Brain (organoid and tissue), 16 donors: ENCODE measurements at places on chromosomes 1 and 21.

GRCh38 chr1:77977989-77978292, 931 bp downstream of the FUBP1 start:
- DNase-seq, result no peak

DNA sequence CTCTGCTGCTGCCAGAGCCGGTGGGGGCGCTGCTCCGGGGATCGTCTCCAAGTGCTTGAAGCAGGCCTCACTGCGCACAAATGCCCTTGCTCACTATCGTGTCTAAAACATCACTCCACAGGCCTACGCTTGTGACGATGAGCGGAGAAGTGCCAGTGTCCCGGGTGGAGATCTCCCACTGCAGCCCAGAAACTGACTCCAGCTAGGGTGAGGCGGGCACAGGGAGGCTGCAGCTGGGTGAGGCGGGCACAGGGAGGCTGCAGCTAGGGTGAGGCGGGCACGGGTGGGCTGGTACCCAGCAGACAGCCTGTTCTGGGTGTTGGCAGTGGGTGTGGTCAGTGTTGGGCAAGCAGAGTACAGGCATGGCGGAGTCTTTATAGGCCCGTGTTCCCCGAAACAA, 22.7 kb upstream of the PDXK start:
- DNase-seq, result no peak

DNA sequence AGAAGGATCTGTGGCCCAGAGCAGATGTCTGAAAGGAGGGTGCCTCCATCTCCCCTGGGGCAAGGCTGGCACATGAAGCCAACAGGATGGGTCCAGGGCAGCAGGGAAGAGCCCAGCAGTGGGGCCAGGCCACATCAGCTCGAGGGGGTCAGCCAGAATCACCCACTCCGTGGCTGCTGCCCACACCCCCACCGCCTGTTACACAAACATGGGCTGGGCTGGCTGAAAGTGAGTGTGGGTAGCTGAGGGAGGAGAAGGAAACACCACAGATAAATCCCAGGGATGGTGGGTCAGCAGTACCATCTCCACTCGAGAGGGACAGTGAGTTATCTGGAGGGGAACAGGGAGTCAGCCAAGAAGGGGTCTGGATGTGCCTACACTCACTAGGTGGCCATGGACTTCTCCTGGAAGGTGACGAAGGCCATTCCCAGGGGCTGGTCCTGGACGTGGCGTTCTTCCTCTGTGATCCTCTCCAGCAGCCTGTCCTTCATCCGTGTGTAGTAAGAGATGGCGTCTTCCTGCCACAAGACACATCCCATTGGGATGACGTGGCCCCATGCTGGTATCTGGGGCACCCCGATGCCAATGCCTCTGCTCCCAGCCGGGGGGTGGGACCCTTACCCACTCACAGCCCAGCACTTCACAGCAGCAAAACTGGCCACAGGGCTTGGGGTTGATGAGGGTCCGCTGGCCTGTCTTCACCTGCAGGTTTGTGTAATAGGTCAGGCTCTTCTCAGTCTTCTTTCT, 20.2 kb downstream of the TMEM63A start:
- no peak for DNase-seq

- DNase-seq, result no peak
Observed at GRCh38 chr1:118947003-118947765, 41.0 kb downstream of the TBX15 start.

DNA sequence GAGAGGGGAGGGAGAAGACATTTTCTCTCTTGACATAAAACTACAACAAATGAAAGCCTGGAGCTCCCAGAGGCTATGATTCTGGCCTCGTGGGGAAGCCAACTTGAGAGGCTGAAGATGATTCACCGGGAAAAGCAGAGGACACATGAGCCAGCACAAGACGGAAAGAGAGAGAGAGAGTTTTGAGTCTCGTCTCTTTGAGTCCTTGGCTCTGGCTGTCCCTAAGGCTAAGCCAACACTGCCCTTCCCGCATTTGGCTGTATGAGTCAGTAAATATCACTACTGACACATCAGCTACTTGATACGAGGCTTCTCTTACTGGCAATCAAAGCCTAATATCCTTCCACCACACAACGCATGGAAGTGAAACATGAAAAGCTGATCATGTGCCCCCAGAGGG, 95.5 kb downstream of the GRIK3 start:
- no peak for DNase-seq

DNA sequence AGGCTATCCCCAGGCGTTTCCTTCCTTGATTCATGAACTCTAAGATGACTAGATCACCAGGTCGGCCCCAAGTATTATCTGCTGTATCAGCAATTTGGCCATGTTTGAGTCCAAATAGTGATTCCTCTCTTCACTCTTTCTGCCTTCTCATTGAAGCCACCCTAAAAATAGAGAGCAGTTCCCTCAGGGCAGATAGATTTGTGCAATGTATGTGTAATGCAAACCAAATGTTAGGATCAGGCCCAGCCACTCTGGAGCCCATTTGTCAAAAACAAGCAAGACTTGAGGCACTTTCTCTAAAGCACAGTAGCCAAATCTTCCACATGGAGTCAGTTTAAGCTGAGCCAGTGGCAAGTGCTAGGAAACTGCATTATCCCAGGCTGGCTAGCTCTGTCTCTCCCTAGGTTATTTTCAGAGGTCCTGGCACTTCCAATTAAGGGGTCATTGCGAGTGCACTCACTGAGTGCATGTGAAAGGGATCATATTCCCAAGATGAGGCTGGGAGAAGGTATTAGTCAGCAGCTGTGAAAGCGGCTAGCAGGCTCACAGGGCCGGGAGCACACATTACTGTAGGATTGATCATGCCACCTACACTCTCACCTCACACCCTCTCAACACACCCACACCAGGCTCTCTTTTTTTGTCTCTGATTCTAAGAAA, 97.9 kb upstream of the RAB3GAP2 start:
- no peak for DNase-seq

DNA sequence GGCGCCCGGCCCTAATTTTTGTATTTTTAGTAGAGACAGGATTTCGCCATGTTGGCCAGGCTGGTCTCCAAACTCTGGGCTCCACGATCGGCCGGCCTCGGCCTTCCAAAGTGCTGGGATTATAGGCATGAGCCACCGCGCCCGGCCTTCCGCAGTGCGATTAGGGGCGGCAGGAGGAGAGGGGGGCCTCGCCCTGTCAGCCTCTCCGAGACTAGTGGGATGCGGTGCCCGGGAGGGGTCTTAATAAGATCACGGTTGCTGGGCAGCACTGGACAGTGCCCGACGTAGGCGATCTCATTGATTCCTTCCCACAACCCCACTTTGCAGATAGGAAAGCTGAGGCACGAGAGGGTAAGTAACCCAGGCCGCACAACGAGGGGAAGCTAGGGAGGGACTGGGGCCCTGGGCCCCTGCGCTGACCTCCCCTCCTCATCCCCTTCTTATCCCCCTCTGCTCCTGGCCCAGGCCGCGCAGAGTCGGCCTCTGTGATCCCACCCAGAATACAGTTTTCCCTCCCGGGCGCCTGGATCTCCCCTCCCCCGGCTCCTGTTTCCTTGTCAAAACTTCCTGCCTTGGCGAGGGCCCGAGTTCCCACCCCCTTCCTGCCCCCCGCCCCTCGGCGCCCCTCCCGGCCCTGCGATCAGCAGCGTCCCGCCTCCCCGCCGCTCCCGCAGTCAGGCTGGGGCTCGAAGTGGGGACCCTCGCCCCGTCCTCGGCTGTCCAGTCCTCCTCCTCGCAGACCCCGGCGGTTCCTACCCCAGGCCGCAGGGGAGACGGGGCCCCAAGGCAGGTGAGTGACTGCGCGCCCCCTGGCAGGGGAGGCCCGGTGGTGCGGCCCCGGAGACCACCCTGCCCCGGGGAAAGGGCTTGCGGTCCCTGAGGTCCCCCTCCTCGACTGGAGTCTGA, at the start of gene PEAR1:
Gene PEAR1, plus strand, starts transcription at position 671 of the 906 bp plus-strand sequence. CDS start 10,209 bp downstream, outside the sequence.
- DNase-seq, result no peak

DNA sequence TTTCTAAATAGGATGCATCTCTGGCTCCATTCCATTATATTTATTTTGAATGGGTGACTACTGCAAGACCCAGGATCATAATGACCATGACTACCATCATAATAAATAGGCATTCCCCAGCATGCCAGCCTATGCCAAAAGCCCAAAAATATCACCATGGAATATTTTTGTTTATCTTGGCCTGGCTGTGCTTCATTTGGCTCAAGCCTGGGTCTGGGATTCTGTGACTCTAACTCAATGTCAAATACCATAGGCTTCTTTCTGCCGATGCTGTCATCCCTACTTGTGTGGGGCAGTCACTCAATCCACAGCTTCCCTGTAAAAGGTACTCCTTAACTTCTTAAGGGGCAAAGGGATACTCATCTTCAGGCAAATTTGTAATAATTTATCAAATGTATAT, 66.6 kb downstream of the DIRAS3 start:
- DNase-seq, result no peak

GRCh38 chr1:223847781-223848345, 2.1 kb upstream of the TP53BP2 start:
- no peak for DNase-seq

- no peak for DNase-seq
Observed at GRCh38 chr21:45869121-45870007, 112.2 kb upstream of the COL6A1 start.

- DNase-seq, result peak; percentile 96
Observed at GRCh38 chr1:6246497-6247467, 2.8 kb downstream of the HES3 start.

- DNase-seq, result no peak
Observed at GRCh38 chr1:91057784-91058183, 35.9 kb upstream of the ZNF644 start.

DNA sequence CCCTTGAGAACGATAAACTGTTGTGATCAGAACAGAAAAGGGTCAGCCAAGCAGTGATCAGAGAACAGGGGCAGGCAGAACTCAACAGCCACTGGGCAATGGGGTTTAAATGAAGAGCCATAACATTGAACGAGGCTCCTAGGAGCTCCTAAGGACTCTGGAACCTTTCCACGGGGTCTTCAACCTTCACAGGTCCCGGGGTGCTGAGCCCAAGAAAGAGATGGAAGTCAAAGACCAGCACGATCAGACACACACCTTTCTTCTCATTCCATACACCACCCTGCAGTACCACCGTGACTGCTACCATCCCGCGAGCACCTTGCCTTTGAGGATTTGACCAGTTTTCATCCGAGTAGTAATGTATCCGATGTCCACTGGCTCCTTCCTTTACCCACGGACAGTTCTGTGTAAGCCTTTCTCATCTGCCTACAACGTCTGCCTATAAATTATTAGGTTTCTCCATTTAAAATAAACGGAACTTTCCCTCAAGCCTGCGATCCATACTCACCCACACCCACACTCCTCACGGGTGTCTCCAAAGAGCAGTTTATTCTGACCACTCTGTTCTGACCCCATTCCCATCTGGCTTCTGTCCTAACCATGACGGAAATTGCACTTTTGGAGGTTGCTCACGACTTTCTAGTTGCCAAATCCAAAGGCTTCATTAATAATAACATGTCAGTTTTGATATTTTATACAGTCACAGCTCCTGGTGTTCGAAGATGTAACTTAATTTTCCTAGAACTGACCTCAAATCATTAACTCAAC, 16.8 kb upstream of the HHAT start:
- DNase-seq, result no peak

DNA sequence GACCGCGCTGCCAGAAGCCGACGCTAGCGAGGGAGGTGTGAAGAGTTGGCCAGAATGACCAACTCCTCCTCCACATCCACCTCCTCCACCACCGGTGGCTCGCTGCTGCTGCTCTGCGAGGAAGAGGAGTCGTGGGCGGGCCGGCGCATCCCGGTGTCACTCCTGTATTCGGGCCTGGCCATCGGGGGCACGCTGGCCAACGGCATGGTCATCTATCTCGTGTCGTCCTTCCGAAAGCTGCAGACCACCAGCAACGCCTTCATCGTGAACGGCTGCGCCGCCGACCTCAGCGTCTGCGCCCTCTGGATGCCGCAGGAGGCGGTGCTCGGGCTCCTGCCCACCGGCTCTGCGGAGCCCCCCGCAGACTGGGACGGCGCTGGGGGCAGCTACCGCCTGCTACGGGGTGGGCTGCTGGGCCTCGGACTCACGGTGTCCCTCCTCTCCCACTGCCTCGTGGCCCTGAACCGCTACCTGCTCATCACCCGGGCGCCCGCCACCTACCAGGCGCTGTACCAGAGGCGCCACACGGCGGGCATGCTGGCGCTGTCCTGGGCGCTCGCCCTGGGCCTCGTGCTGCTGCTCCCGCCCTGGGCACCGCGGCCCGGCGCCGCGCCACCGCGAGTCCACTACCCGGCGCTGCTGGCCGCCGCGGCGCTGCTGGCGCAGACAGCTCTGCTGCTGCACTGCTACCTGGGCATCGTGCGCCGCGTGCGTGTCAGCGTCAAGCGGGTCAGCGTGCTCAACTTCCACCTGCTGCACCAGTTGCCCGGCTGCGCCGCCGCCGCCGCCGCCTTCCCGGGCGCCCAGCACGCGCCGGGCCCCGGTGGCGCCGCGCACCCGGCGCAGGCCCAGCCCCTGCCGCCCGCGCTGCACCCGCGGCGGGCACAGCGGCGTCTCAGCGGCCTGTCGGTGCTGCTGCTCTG, 1.2 kb downstream of the GPR88 start:
- peak; percentile 73 for DNase-seq

- no peak for DNase-seq
Observed at GRCh38 chr1:209072481-209072880, 511.0 kb upstream of the CAMK1G start.

- no peak for DNase-seq
Observed at GRCh38 chr1:21256776-21257175, 33.5 kb downstream of the ECE1 start.

GRCh38 chr1:40640314-40641076, 25.0 kb downstream of the RIMS3 start:
- DNase-seq, result peak; percentile 59

DNA sequence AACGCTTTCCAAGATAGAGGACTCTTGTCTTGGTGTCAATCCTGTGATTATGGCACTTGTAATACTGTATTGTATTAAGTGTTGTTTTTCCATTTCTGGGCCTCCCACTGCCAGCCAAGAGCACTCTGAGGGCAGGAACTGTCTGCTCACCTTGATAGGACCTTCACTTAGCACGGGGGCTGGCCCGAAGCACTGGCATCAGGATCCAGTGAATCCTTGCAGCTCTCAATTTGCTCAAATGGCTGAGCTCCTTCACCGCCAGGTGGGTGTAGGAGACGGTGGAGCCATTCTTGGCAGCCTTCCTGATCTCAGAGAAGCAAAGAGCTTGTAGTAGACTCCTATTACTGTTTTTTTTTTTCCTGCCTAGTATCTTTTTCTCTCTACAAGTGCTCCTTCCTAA, 17.7 kb downstream of the MECR start:
- no peak for DNase-seq

GRCh38 chr1:82152356-82153271, 351.9 kb downstream of the ADGRL2 start:
- DNase-seq, result no peak
